ENCODE measurements at places on chromosomes 2 and 18. TPM values are rescaled to one million over a fixed set of nuclear protein-coding genes. Genes with fewer than 3 reads are reported as not detected.

MFSD6 gene
- 21.4 TPM for total RNA-seq

EFR3B gene
- 8.7 TPM for total RNA-seq

GRCh38 chr18:55475916-55476315 is 112.1 kb downstream of the TCF4 start:
- DNase-seq: no peak

- DNase-seq: no peak
Measured at GRCh38 chr18:45654677-45655076, 39.4 kb downstream of the SLC14A2 start.

All from left ventricle myocardium inferior (tissue), 1 donor.